ENCODE measurements at places on chromosomes 13 and 19.

- no peak for DNase-seq
Measured at GRCh38 chr19:35295792-35296462, 4.0 kb downstream of the MAG start.

- DNase-seq, result no peak
Measured at GRCh38 chr13:109336730-109337129, 449.7 kb downstream of the IRS2 start.

DNA sequence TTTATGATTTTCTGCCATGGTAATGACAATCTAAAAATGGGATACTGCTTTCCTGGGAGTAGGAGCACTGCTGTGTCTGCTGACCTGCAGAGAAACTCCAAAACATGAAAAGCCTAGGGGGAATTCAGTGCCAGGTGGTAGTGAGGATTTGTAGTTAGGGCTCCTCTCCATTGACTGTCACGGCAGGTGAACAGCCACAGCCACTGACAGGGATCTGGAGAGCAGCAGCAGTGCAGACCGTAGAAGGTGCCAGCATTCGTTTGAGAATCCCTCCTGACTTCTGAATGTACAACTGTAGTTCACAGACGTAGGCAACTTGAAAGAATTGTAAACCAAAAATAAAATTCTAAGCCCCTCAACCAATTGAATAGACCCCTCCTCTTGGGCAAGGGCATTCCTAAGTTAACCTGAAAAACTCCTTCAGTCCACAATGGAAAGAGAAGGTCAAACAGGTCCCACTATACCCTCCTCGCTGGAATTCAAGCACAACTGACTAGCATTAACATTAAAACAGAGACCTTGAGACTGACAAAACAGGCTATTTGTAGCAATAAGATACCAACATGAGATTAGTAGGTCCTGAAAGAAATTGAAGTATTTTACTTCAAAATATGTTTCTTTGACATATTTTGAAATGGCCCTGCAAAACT lies 1328.8 kb downstream of the OLFM4 start:
- no peak for DNase-seq

DNA sequence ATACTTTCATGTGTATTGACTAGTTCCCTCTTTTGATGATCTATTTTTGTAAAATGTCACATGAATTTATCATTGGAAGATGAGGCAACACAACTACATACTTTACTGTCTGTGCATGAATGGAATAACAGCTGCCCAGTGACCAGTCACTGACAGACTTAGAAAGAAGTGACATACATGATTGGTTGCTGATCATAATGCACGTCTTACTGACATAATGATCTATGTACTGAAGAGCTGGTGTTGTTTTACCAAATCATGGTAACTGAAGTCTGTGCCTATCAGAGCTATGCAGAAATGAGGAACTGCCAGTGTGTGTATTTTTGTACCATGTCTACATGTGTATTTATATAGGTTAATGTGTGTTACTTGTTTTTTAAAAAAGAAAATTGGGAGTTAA lies 26.5 kb downstream of the GPR18 start:
- DNase-seq, result no peak

DNA sequence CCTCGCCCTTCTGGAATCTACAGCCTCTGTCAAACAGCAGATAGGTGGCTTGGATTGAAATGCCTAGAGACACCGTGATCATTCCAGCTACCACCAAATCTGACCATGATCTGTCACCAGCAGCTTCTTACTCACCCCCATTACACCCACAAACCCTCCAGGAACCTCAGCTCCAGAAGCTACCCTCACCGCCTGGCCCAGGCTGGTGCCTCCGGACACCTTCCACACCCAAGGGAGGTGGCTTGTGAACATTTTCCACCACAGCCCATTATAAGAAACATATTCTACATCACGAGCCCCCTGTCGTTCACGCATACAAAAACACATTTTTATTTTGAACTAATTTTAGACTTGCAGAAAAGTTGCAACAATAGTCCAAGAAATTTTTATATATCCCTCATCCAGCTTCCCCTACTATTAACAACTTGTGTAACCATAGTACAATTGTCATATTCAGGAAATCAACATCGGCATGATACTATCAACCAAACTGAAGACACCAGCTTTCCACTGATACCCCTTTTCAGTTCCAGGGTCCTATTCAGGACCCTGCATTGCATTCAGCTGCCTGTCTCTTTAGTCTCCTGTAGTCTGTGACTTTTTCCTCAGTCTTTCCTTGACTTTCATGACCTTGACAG lies 15.4 kb upstream of the UBE2L5 start:
- no peak for DNase-seq

- no peak for DNase-seq
Measured at GRCh38 chr19:50326101-50326664, 3.0 kb downstream of the KCNC3 start.

GRCh38 chr13:96181911-96182310 lies 92.0 kb downstream of the HS6ST3 start:
- DNase-seq, result no peak

- DNase-seq, result no peak
Measured at GRCh38 chr19:36688058-36688457, 646 bp downstream of the ZNF567 start.

DNA sequence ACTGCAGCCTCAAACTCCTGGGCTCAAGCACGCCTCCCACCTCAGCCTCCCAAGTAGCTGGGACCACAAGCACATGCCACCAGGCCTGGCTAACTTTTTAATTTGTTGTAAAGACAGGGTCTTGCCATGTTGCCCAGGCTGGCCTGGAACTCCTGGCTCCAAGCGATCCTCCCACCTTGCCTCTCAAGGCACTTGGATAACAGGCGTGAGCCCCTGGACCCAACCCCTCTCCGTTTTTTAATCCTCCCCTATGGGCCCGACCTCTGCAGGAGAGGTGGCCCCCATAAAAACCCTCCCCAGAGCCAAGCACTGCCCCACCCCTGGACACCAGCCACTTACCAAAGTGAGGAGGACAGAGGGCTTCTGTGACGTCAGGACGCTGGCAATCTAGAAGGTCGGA lies 28.6 kb downstream of the PEPD start:
- no peak for DNase-seq

- DNase-seq, result no peak
Measured at GRCh38 chr19:16001481-16002312, 52.9 kb downstream of the OR10H4 start.

GRCh38 chr13:35448465-35448864 lies 28.0 kb downstream of the MAB21L1 start:
- DNase-seq, result no peak

DNA sequence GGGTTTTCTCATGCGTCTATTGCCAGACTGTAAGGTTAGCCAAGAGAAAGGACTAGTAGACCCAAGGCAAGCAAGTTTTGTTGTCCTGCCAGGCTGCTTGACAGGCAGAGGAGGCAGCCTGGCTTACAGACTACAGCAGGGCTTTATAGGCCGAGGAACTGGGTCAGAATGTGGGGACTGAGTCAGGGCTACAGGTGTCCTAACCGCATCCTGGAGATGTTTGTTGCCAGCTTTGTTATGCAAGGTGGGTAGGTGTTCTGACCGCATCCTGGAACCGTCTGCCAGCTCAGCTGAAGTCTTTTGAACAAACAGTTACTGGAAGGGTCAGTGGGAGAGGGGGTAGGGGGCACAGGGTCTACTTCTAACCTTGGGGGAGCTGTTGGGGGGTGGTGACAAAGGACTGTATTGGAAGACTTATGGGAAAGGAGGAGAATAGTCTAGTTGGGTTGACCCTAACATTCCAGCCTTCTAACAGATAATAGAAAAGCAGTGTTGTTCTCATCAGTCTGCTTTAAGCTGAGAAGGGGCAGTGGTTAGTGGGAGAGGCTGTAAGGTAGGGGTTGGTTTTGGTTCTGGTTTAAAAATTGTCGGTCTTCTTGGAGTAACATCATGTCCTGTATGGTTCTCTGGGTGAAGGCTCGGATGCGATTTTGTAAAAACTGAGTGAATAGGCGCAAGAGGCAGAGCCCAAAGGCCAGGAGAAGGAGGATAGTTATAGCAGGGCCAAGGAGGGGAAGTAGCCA lies 913.8 kb upstream of the SLITRK5 start:
- no peak for DNase-seq

DNA sequence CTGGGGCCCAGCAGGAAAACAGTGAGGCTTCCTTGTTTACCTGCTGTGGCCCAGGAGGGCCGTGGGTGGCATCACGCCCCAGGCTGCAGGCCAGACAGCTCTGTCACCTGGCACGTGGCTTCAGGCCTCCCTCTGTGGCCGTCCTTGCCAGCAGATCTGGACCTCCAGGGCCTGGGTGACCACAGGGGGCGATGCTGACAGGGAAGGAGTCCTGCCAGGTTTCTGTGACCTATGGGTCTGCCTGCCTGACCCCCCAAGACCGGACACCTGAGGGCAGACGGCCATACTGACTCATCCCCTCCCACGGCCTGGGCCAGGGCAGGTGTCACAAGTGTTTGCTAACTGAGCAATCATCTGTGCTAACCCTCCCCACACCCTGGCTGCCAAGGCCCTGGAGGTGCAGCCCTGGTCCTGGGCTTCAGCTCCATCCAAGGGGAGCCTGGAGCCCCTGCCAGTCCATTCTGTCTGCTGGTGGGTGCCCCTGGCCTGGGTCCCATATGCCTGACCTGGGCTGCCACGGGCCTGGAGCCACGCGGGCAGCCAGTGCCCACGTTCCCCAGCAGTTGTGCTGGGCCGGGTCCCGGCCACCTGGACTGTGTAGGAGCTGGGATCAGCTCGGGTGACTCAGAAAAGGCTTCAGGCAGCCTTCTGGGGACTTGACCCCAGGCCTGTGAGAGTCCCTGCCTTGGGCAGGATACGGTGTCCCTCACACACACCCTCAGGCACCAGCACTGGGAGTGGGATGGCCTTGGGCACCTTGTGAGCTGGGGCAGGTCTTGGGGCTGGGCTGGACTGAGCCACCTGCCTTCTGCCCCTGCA lies 3.7 kb downstream of the CDC34 start:
- DNase-seq, result no peak

Data from frontal cortex (tissue), 4 donors.